ENCODE measurements at places on chromosomes 11 and 22. TPM values are rescaled to one million over a fixed set of nuclear protein-coding genes. Genes with fewer than 3 reads are reported as not detected.

DNA sequence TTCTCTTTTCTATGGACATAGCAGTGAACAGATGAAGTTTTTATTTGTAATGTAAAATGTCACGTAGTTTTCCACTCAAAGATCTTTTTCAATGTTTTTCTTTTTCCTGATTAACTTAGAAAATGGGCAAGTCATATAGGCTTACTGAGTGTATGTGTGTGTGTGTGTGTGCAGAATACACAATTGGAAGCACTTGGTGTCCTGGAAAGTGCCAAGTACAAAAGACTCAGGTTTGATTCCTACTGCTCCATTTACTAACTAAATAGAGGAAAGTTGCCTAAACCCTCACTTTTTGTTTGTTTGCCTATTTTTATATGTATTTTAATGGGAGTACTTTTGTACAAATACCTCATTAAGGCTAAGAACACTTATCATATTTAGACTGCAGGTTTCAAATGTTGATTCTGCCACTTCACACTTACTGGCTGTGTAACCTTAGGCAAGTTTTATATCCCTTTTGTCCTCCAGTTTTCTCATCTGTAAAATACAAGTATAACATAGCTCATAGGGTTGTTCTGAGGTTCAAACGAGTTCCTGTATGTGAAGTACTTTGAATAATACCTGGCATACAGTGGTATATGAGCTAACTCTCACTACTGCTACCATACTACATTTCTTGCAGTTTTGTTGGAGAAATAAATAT lies 90.1 kb downstream of the TYR start:
- no peak for DNase-seq

- DNase-seq, result no peak
Observed at GRCh38 chr11:28393348-28393747, 285.2 kb downstream of the METTL15 start.

DNA sequence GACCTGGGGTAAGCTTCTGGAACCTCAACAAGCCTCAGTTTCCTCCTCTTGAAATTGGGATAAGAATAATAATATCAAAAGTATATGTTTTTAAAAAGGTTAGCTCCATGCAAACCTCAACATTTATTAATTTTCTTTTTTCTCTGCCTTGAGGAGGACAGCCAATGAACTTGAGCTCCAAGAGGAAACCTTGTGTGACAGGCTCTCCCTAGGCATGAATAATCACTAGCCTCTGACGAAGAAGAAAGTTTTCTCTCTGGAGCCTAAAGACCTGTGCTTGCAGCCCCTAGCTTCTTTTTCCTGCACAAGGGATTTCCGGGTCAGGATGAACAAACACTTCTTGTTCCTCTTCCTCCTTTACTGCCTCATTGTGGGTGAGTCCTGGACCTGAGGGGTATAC lies at the start of gene PATE3:
Gene PATE3 (plus strand): TSS at position 301 of the 400 bp plus-strand sequence. CDS start 25 bp downstream, at position 326.
- DNase-seq, result no peak

The CARD10 gene
- not detected for polyA plus RNA-seq

The CECR2 gene
- polyA plus RNA-seq, result not detected

DNA sequence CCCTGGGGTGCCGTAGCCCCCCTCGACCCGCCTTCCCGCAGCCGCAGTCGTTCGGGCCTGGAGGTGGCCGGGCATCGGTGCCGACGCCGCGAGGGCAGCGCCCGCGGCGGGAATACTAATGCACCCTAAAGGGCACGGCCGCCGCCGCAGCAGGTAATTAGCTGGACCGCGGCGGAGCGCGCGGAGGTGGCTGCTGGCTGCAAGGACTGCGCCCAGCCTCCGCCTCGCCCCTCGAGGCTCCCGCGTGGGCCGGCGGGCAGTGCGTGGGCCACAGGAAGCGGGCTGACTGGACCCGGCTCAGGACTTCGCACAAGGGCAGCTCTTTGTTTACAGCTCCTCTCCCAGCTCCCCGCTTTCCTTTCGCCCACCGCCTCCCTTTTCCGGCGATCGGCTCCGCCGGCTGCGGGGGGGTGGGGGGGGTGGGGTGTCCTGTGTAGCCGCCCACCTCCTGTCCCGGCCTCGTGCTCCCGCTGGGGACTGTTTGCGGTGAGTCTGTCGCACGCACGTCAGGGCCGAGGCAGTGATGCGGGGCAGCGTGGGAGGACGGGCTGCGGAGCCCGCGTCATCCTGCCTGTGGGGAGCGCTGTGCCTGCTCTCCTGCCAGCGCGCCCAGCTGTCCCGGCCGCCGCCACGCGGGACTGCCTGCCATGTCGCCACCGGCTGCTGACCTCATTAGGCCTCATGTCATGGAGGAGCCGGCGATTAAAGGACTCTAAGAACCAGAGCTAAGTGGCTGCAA lies 53.2 kb downstream of the GRIK4 start:
- DNase-seq, result no peak

DNA sequence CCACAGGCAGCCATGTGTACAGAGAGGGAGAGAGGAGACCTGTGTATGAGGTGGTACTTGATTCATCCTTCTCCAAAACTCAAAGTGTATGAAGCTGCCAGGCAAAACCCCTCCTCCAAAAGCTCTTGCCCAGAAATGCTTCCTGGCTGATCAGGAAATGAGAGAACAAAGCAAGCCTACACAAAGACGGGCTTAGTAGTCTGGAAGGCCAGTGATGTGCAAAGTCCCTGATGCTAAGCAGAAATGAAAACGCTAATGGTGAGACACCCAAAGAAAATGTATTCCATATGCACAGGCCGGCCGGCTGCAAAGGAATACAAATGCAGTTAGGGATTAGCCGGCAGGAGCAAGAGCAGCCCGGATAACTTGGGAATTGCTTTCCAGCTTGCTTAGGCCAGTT lies 234.9 kb upstream of the CADM1 start:
- DNase-seq, result no peak

DNA sequence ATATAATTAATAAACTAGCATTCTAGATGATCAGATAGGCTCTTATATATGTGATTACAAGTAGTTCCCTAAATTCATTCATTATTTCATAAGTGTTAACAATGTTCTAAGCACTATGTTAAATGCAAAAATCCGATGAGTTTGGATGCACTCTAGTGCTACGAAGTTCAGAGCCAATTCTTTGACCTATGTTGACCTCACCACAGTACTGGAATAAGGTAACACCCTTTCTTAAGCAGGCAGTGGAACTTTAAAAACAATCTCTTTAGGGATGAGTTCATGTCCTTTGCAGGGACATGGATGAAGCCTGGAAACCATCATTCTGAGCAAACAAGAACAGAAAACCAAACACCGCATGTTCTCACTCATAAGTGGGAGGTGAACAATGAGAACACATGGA lies 68.3 kb upstream of the UCP3 start:
- DNase-seq, result no peak

GRCh38 chr22:19970479-19971275 lies 29.1 kb upstream of the TXNRD2 start:
- peak; percentile 85 for DNase-seq

The GNG3 gene
- polyA plus RNA-seq, result not detected

The KCNK4 gene
- not detected for polyA plus RNA-seq

- no peak for DNase-seq
Observed at GRCh38 chr22:20279662-20280134, 11.6 kb upstream of the RTN4R start.

- no peak for DNase-seq
Observed at GRCh38 chr11:126819194-126819593, 181.4 kb downstream of the KIRREL3 start.

DNA sequence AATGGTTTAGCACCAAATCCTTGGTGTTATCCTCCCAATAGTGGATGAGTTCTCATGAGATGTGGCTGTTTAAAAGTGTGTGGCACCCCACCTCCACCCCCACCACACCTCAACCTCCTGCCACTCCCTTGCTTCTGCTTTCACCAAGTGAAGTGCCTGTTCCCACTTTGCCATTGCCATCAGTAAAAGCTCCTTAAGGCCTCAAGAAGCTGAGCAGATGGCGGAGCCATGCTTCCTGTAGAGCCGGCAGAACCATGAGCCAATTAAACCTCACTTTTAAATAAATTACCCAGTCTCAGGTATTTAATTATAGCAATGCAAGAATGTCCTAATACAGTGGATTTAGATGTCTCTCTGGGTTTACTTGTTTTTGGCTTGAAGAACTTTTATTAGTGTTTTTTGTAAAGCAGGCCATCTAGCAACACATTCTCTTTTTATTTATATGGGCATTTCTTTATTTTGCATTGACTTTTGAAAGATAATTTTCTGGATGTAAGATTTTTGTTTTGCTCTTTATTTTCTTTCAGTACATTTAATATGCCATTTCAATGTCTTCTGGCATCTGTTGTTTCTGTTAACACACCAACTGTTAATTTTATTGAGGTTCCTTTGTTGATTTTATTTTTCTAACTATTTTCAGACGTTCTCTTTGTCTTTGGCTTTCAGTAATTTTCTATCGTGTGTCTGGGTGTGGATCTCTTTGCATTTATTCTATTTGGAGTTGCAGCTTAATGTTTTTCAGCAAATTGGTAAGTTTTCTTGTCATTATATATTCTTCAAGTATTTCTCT lies 724.5 kb upstream of the CNTN5 start:
- no peak for DNase-seq

- no peak for DNase-seq
Observed at GRCh38 chr11:16099343-16099900, 256.9 kb downstream of the SOX6 start.

DNA sequence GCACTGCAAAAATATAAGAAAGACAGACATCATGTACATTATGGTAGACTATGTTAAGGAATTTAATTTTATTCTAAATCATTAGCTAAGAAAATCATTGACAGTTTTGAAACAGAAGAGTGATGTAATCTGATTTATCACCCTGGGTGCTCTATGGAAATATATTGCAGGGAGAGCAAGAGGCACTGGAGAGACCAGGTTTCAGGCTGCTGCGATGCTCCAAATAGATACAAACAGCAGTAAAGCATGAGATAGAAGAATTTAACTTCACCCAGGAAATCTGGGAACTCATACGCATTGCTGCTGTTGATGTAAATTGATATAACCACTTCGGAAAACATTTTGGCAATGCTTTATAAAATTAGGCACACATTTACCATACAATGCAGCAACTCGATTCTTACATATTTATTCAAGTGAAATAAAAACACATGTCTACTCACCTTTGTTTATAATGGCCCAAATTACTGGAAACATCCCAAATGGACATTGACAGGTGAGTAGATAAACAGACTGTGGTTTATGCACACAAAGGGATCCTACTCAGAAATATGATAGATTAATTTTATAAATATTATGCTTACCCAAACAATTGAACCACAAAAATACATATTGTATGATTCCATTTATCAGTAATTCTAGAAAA lies 535.1 kb upstream of the CHORDC1 start:
- no peak for DNase-seq

DNA sequence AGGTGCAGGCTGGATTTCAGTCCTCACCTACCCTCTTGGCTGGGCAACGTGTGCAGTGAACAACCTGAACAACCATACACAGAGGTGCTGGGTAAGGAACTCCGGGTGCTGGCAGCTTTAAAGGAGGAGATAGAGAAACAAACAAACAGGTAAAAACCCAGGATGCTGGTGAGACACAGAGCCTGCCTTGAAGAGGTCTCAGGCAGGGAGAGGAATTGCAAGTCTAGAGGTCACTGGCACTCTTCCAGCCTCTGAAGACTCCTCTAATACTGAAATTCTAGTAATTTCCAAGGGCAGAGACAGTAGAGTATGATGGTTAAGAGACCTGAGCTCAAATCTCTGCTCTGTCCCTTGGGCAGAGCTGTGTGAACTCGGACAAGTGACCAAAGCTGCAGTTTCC lies 192.5 kb downstream of the CEP164 start:
- no peak for DNase-seq

- no peak for DNase-seq
Observed at GRCh38 chr11:69682221-69682620, 7.1 kb upstream of the LTO1 start.

DNA sequence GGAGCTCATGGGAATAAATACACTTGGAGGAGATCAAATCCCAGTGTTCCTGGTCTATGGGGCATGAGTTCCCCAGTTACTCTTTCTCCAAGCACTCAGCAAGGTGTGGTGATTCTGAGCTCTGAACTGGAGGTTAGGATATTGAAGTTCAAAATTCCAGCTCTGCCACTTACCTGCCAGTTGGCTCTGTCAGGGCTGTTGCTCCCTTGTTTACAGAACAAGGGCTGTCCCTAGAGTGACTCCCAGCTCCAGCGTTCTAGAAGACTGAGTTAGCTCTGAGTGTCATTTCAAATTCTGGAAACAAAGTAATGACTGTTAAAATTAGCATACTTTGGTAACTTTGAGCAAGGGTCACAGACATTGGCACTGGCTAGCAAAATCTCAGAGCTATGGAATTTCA lies 69.7 kb upstream of the ZBED5 start:
- no peak for DNase-seq

DNA sequence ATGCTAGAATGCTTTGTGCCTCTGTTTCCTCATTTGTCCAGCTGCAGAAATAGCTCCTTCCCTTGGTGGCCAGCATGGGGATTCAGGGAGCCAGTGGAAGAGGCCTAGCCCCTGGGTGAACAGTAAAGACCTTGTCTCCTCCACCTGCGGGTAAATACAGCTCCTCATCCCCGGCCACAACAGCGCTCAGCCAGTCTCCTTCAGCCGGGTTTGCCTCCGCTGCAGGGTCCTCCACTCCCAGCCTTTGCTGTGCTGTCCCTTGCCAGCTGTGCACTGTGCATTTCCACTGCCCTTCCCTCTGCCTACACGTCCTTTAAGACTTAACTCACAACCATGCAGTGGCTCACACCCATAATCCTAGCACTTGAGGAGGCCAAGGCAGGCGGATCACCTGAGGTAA lies 1.5 kb upstream of the CDC42EP1 start:
- DNase-seq, result no peak
